GF-D8 (cell line): ENCODE measurements at places on chromosomes 7 and 10.
A peak's percentile ranks its signal among the peaks of the same experiment; 100 is the strongest.

DNA sequence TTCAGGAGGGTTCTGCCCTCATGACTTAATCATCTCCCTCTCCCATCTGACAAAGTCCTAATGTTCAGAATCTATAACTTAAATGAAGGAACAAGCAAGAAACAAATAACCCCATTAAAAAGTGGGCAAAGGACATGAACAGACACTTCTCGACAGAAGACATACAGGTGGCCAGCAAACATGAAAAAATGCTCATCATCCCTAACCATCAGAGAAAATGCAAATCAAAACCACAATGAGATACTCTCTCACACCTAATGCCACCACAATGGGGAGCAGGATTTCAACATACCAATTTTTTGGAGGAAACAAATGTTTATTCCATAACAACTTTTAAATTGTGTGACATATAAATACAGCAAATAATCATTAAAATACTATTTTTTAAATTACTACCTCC is 3.0 kb upstream of the HTR7 start:
- DNase-seq = no peak

- DNase-seq = peak; percentile 91
Observed at GRCh38 chr10:30862486-30862885, 169.2 kb downstream of the ZNF438 start.

GRCh38 chr10:12397941-12398340 is 48.6 kb downstream of the CAMK1D start:
- no peak for DNase-seq

DNA sequence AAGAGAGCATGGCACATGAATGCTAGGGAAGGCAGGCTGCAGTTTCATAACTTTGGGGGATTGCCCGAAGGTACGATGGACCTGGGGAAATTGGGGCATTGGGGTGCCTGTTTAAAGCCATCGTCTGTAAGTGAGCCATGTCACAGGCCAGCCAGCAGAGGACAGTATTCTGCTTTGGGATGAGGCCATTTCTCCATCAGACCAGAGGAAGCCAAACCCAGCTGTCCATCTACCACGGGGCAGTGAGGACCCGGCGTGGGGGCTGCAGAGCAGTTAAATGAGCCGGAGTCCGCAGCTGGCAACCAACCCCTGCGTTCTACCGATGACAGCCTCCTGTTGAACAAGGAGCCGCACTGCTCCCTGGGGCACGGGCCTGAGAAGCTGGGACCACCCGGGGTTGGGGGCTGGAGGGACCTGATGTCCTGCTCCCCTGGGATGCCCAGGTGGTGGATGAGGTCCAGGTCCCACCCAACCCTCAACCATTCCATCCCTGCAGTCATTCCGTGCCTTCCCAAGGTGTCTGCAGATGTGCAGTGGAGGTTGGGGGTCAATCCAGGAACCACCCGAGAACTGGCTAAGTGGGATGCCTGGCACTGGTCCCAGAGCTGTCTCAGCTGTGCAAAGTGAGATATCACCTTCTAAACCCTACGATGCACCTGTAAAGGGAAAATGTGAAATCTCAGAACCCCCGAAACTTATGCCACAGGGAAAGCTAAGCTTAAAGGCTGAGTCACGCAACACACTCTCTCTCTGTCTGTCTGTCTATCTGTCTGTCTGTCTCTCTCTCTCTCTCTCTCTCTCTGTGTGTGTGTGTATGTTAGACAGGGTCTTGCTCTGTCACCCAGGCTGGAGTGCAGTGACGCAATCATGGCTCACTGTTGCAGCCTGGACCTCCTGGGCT is 12.1 kb upstream of the RHBDD2 start:
- peak; percentile 27 for DNase-seq

- no peak for DNase-seq
Observed at GRCh38 chr7:132438926-132439325, 137.3 kb downstream of the PLXNA4 start.

DNA sequence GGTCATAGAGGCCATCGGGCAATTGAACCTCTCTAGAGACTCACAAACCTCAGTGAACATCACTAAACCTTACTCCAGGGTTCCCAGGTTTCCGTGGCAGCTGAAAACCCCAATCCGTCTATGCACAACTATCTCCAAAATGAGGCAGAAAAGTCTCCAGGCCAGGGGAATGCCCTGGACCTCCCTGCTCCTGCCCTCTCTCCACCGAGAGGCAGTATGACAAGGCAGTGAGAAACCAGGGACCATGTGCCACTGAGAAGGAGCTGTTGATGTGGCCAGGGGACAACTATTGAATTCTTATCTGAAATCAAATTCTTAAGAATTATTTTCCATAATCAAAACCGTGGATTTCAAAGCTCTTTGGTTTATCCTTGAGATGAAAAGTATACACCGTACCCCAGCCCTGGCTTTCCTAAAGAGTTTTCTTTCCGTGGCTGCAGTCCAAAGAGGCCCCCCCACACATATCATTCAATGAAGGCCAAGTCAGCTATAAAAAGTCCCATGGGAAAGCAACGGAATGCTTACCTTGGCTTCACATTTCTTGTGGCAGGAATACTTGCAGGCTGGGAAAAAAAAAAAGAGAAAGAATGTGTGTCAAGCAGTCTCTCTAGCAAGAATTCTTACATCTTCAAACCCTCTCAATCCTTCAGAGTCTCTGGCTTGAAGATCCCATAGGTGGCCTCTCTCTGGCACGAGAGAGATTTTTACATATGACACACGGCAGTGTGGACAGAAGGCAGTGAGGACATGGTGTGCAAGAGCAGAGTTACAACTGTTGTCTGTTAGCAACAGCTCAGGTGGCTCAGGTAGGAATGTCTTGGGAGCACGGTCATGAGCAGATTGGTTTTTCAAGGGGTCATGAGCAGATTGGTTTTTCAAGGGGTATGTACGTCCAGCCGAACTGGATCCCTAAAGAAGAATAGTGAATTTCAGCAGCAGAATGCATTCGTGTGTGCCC is 75.2 kb downstream of the TNS3 start:
- no peak for DNase-seq

- DNase-seq = no peak
Observed at GRCh38 chr7:106731187-106731586, 70.2 kb upstream of the CCDC71L start.

GRCh38 chr7:105940109-105940508 is 23.0 kb upstream of the CDHR3 start:
- DNase-seq = no peak

- no peak for DNase-seq
Observed at GRCh38 chr7:111101856-111102646, 11.1 kb downstream of the LRRN3 start.

DNA sequence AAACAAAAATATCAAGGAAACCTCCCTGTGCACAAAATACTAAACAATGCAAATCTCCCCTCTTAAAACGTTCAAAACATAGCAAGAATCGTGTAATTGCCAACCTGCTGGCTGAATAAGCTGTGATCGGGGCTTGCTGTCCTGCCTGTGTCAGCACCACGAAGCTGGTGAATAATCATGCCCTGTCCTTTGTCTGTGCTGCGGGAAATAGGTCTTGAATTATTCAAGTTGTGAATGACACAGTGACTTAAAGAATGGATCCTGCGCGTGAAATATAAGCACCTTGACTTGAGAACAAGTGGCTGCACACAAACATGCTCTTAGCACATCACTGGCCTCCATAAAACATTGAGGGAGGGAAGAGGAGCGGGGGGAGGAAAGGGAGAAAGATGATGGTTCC is 130.2 kb downstream of the OAT start:
- no peak for DNase-seq

- no peak for DNase-seq
Observed at GRCh38 chr10:12198156-12198555, 2.2 kb downstream of the CDC123 start.

GRCh38 chr10:1295756-1296480 is 239.7 kb downstream of the WDR37 start:
- no peak for DNase-seq

DNA sequence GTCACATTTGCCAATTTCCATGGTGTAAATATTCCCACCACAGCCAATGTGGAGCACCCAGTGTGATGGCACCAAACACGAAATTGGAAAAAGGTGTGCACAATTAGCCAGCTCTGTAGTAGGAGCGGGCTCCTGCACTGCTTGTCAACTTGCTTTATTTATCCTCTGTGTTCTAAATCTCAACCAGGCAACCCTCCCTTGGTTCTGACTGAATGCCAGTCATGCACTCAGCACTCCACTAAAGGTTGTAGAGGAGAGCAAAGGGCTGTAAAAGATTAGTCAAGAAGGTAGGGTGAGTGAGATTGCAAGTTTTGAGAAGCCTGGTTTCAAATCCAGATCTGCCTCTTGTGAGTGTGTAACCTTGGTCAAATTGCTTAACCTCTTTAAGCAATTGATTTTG is 71.5 kb upstream of the EGR2 start:
- DNase-seq = no peak

DNA sequence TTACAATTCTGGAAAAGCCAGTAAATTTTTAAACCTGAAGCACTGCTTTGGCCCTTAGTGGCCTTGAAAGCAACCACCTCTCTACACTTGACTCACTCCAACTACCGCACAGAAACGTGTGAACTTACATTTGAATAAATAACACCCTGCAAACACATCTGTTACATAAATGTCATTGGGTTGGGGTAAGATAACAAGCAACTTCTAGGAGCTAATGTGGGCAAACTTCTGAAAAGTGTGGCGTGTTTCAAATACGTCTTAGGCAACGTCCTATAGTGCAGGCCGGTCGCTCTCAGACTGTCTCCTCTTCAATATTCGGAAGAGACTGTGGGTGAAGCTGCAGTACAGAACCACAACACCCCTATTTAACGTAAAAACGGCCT is 474 bp downstream of the ORC5 start:
- DNase-seq = no peak

DNA sequence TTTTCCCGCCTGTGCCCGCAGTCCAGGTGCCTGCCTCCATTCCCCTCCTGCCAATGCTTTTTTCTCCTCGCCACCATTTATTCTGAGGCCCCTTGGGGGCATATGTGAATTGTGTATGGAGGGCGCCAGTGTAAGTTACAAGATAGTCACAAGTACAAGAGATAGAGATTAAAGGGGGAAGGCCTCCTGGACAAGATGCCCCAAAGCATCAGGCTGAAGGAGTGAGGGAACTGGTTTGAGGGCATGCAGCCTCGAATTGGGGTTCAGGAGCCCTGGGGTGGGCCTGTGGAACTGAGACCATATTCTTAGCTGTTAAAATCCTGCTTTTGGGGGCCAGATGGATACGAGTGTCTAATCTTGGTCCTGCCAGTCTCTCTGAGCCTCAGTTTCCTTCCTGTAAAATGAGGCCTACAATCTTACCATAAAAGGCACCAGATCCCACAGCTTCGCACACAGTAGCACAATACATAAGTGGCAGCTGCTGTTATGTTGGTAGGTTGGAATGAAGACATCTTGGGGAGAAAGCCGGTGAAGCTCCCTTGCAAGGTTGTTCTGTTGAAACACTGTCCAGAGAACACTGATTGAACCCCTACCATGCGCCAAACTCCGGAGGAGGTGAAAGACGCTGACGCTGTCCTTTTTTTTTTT is 545 bp upstream of the COMTD1 start:
- DNase-seq = no peak

- DNase-seq = no peak
Observed at GRCh38 chr10:6739530-6740174, 159.6 kb upstream of the PRKCQ start.

GRCh38 chr7:151410405-151411390 is 860 bp upstream of the WDR86 start:
- DNase-seq = no peak

GRCh38 chr7:157900011-157900410 is 563.2 kb downstream of the DNAJB6 start:
- DNase-seq = no peak
